Glomerular endothelial cell (primary cell): ENCODE measurements at places on chromosomes 5 and 9.

- DNase-seq, result no peak
These were observed 131.2 kb upstream of the ANKH start for GRCh38 chr5:15002791-15003190.

DNA sequence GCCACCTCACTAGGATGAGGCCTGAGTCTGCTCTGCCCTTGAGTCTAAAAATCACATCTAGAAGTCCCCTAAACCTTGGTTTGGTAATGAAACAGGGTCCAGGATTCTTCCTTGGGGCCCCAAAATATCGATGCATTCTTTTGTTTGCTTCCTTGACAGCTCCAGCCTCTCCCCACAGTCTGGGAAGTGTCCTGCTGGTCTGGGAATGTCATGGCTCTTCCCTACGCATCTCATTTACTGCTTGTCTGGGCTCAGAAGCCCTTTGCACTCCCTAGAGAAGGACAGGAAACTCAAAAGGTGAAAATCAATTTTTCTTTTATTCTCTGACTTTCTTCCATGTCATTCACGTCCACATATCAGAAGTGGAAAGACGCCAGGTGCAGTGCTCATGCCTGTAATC, 115.8 kb downstream of the DRD1 start:
- DNase-seq, result no peak

GRCh38 chr5:178477802-178478201, 112.4 kb downstream of the COL23A1 start:
- no peak for DNase-seq

DNA sequence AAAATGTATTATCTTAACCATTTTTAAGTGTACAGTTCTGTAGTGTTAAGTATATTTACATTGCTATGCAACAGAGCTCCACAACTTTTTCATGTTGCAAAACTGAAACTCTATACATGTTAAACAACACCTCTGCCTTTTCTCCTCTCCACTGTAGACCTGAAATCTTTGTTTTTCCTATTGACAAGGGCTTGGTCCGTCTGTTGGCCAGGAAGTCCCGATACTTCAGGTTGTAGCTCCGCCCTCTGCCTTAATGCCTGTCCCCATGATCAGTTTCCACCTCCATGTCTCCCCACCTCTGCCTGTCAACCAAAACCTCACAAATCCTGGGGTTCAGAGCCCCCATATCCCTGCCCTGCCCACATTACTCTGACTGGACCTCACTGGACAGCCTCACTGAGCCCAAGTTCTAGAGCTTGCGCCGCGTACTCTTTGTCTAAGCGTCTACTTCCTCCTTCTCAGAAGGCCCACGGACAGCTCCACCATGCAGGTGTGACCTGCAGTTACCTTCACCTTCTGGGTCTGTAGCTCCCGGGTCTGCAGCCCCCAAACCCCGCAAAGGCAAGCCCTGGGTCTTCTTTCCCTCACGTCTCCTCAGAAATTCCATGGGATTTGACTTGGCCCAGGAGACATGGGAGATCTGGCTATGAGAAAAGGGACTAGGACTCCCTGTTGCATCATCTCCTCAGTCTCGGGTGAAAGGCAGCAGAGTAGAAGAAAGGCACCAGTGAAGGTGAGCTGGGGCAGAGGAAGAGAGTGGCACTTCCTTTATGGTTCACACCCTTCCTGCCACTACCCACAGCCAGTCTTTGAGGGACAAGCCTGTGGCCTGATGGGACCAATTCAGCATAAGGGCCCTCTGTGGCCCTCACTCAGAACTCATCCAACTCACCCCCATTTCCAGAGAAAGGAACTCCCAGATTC, 8.0 kb downstream of the GLIPR2 start:
- DNase-seq, result no peak

GRCh38 chr9:93295456-93296076, 111.6 kb downstream of the WNK2 start:
- no peak for DNase-seq

DNA sequence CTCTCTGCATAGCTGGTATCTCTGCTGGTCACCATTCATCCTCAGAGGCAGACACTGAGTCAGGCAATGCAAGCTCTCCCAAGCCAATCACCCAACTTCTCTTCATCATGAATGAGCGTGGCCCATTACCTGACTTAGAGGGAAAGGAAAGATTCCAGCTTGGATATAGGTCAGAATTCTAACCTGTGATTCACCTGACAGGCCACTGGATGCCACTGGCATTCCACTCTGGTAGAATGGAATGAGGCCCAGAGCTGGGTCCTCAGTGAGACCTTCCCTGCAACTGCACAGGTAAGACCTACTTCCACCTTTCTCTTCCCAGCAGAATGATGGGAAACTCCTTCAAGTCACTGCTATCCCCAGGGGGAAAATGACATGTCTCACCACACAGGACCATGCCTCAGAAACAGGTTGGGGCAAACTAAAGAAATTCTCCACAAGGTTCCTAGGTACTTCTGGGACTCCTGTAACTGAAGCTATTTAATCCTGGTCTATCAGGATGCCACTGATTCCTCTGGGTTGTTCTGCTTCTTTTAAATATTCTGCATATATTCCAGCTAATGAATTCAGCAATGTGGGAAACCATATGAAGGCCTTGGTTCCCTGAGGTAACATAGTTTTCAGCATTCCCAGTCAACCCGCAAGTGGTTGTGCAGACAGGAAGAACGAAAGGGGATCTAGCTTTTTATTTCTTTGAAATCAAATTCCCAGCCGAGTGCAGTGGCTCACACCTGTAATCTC, 62.0 kb downstream of the SUSD1 start:
- DNase-seq, result no peak

DNA sequence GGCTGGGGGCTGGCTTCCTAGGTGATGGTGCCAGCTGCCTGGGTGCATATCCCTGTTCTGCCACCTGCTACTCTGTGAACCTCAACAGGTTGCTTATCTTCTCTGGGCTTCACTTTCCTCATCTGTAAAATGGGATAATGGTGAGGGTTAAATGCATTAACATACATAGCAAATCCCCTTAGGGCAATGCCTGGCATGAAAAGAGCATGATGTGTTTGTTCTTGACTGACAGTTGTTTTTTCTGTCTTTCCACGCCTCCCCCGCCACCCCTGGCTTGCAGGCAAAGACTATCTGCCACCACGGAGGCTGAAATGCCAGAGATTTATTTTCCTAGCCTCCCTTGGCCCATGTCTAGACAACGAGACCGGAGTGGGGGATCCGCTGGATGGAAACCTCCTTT, 280.5 kb downstream of the NSG2 start:
- DNase-seq, result no peak

GRCh38 chr5:134794082-134794481, 35.5 kb downstream of the DDX46 start:
- no peak for DNase-seq
